ENCODE measurements at places on chromosomes 11 and 22.

GRCh38 chr11:67113231-67113721, 5.8 kb upstream of the KDM2A start:
- no peak for DNase-seq

DNA sequence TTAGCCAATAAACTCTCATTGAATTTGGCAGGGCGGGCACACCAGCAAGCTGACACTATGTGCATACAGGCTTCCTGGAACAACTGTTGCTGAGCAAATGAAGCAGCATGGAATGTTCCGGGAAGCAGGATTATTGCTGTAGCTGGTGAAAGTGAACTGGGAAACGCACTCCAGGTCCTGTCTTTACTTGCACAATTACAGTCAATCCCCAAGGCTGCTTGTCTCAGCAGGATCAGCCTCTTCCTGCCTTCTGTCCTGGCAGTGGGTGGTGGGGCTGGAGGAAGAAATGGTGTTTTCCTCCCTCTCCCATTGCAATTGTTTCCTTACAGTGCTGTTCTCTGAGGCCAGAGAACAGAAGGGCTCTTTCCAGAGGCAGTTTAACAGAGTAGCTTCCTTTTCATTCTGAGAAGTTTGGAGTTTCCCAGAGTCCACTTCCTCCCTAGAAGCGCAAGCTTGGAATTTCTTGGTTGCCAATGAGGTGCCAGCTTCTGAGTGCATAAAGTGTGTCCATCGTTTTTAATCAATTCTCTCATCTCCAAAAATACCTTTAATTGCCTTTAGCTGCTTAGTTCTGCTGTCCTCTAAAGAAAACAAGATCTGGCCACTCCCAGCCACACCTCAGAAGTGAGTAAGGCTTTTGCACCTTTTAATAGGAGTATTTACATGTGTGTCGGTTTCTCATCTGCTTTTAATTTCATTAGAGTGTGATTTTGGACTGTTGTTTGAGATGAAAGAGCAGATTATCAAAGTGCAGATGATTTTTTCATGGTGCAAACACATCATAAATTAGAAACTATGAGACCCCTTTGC, 19.9 kb downstream of the CD44 start:
- no peak for DNase-seq

GRCh38 chr11:8604078-8604723, 10.2 kb upstream of the STK33 start:
- DNase-seq, result no peak

DNA sequence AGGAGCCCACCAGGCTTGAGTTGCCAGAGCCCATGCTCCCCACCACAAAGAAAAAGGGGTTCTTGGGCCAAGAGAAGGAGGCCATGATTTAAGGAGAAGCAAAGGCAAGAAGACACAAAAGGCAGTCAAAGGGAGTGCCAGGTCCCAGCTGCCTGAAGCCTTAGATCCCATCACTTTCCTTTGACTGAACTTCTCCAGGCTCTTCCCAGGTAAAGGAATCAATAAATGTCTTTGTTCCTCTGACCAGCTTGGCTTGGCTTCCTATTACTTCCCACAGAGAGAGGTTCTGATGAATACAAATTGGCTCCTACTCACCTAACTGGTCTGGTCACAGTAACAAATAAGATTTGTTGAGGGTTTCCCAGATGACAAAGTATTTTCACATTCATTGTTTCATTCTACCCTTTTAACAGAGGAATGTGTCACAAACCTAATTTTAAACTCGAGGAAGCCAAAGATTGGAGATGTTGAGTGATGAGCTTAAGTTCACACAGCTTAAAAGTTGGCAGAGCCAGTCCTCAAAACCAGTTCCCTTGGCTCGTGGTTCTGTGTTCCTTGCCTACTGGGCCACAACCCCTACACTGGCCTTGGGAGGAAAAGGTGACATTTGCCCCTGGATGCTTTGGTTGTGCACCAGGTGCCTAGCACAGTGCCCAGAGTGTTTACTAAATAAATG, 96.4 kb upstream of the SESN3 start:
- no peak for DNase-seq

- DNase-seq, result no peak
Observed at GRCh38 chr11:95456714-95457491, 225.9 kb upstream of the SESN3 start.

GRCh38 chr11:10478066-10478465, 23.0 kb downstream of the AMPD3 start:
- DNase-seq, result no peak

All from NCI-H1417 treated with DMSO at 0.1 percent for 48 hours (cell line).